ENCODE measurements at places on chromosomes 3 and 15.

- no peak for DNase-seq
Measured at GRCh38 chr3:56059731-56060130, 408.5 kb downstream of the ERC2 start.

- DNase-seq = peak; percentile 80
Measured at GRCh38 chr3:127002195-127003174, 19.6 kb downstream of the PLXNA1 start.

- peak; percentile 97 for DNase-seq
Measured at GRCh38 chr3:34012102-34012461, 213.7 kb downstream of the PDCD6IP start.

DNA sequence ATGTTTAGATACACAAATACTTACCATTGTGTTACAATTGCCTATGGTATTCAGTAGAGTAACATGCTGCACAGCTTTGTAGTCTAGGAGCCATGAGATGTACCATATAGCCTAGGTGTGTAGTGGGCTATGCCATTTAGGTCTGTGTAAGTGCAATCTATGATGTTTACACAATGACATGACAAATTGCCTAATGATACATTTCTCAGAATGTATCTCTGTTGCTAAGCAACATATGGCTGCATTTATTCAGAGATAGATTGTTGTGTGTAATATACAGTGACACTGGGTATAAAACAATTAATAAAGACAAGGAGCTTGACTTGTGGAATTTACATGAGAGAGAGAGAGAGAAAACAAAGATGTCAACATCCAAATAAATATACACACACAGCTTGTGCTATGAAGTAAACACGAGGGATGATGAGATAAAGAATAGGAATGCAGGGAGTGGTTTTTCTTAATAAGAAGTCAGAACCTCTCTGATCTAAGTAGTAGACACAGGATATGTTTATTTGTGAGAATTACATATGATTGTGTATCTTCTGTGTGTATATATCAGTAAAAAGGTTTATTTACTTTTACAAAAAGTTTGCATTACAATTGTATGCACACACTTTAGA lies 110.0 kb downstream of the KCNAB1 start:
- no peak for DNase-seq

DNA sequence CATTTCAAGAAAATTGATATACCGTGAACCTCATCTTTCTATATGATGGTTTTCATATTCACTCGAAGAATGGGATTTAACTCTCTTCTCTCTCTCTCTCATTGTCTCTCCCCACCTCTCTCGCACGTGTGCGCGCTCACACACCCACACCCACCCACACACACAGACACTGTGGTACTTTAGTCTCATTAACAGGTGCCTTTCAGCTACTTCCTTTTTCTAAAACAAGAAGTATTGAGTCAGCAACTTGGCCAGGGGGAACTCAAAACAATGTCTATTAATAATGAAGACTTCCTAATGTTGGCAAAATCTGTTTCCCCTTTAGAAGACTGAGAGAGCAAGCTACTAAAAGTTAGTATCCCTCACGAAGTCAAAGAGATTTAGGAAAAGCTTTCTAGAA lies 150.7 kb downstream of the TMCO5A start:
- DNase-seq = no peak

- no peak for DNase-seq
Measured at GRCh38 chr3:56484122-56484521, 15.9 kb upstream of the ERC2 start.

DNA sequence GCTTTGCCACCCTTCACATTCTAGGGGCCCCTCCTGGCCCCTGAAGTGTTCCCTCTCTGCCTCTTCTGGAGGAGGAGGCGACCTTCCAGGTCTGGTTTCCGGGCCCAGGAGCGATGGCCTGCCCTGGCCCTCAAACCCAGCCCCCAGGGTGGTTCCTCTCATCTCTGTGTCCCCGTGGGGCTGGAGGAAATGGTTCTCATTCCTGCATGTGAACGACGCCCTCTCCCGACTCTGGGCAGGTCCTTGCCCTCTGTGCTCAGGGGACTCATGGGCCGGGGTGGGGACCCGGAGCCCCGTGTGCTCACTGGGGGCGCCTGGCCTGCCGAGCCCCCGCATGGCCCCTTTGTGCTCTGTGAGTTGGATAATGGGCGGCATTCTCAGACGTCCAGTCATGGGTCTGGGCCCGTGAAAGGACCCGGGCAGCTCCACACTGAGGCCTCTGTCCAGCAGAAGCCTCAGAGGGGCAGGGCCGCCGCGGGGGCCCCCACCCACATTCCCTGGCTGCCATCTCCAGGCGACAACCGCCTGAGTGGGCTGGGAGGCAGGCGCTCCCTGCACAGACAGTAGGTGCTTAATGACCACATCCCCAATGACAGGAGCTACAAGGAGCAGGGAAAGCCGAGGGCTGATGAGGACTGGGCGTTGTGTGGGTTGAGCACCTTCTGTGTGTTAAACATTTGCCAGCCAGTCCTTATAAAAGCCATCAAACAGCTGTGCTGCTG lies 5.5 kb upstream of the PLXND1 start:
- no peak for DNase-seq

DNA sequence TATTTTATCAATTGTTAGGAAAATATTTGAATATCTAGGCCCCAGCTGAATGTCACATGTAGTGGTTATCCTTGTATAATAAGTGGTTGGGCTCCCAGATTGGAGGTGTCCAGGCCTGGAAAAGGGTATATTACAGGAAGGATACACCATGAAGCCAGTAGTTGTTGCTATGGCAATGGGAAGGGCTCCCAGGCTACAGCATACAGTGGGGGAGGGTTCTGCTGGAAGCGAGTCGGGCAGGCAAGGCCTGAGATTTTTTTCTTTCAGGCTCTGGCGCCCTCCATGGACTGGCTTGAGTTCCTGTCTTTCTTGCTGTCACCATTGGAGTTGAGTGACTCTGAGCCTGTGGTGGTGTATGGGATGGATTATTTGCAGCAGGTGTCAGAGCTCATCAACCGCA lies 8.9 kb downstream of the ECE2 start:
- DNase-seq = peak; percentile 13

GRCh38 chr3:90062631-90063200 lies 955.3 kb downstream of the EPHA3 start:
- DNase-seq = no peak

- DNase-seq = no peak
Measured at GRCh38 chr3:16011376-16011775, 163.1 kb upstream of the GALNT15 start.

DNA sequence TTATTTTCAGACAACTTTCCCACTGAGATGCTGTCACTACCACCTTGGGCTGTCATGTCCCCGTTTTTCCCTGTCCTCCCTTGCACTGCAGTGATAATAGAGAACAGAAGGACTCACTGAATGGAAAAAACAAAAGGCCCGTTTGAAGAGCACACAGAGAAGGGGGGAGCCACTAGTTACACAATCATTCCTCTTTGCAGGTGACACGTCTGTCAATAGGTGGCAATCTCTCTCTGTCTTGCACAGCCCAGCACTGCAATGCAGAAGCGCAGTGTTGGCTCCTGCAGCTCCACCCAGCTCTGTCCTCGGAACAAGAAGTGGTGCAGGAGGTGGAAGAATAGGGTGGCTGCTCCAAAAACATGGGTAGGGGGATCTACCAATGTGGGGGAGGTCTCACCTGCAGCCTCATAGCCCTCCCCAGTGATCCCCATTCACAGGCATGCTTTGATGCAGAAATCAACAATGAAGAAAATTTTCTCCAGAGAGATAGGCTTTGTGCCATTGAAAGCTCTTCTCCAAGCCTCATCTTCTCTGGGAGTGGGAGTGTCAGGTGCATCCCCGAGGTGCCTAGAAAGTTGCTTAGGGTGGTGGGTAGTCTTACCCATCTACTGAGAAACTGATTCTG lies 31.8 kb downstream of the FSTL1 start:
- no peak for DNase-seq

DNA sequence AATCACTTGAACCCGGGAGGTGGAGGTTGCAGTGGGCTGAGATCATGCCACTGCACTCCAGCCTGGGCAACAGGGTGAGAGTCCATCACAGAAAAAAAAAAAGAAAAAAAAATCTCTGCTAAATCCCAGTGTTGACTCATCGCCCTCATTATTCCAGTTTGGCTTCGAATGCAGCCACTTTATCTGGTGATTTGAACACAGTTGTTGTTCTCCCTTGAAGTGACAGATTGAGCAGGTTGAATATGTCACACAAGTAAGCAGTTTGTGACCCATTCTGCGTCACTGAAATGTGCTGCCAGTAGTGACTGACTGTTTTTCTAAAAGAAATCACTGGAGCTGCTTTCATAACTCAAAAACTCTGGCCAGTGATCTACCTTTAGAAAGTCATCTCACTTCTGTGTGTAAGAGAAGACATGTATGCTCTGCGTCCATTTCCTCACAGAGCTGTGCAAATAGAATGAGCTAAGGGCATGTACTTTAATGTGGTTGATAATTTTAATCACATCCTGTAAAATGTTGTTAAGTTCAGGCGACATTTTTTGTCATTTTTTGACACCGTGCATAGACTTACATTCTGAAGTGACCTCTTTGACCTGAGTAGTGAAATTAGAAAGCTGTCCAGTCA lies 12.5 kb downstream of the DOCK3 start:
- DNase-seq = no peak

DNA sequence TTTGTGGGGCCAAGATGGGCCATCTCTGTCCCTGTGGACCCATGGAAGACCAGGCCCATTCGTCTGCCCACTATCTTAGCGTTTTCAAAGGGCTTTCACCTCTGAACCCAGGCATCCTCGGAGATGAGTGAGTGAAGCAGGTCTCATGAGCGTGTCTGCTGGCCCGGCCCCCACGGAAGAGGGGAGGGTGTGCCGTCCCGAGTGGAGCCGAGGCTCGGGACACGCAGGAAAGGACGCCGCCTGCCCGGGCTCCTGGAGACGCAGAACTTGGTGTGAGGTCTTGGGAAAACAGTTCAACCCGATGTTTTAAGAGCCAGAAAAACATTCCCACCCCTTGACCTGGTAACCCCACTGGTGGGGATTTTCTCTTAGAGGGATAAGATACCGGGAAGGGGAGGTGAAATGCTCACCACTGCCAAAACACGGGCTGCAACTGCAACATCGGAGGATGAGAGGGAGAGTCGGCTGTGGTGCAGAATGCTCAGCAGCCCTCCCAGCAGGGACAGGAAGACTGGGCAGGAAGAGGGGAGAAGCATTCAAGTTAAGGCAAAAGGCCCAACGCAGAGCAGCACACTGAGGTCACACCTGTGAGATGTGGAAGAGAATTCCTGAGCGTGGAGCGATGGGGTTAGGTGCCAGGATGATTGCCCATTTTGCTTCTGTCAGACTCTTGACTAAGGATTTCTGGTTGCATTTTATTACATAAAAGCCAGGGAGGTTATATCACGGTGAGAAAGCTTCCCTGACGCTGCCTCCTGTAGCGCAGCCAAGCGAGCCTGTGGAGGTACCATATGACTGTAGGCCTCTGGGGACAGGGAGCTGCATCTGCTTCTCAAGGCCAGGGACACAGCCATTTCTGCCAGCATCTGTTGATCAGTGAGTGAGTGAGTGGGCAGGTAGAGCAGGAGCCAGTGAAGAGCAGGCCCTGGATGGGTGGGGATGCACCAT lies 14.1 kb upstream of the STAB1 start:
- DNase-seq = no peak

GRCh38 chr3:184455991-184456390 lies 76.1 kb downstream of the CHRD start:
- no peak for DNase-seq

DNA sequence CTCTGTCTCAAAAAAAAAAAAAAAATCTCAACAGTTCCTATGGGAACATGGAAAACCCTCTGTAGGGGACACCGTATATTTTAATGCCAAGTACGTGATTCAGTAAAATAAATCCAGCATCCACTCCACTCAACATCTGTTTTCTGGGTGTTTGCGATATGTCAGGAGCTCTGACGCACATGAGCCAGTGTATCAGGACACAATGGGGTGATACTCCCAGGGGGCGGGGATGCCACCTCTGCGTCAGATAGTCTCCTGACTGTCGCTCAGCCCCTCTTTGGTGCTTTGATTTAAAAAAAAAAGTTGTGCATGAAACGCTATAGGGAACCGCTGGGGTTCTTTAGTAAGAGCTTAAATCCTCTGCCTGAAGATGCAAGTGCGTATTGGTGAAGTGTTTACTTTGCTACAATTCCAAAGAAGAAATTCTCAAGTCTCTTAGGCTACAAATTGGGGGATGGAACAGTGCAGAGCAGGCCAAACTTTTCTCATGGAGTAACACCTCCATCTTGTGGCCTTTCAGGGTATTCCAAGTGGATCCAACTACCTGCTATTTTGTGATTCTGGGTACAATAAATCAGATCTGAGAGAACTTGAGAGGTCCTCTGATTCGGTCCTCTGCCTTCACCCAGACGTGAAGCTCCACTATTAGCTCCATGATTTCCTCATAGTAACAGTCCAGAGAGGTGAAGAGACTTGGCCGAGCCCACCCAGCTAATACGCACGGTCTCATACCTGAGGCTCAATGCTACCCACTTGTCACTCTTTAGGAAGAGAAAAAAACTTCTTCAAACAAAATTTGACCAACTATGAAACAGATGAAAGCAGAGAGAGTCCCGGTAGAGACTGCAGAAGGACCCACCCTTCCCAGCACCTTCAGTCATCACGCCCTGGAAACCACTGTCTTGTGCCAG lies 9.3 kb upstream of the NR2E3 start:
- DNase-seq = peak; percentile 53

DNA sequence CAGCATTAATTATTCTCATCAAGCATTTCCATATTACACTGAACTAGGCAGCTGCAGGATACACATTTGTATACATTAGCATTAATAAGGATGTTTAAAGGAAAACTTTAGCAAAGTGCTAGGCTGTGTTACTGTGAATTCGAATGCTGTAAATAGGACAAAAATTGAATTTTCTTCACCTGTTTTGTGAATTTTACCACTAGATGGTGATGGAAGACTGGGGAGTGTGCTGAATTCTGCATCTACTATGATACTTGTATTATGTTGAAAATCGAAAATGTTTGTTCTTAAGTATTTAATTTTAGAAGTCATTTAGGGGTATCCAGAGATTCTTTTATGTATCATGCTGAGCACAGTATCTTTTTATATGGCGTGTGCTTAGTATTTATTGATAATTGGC lies 12.3 kb upstream of the P2RY14 start:
- no peak for DNase-seq

DNA sequence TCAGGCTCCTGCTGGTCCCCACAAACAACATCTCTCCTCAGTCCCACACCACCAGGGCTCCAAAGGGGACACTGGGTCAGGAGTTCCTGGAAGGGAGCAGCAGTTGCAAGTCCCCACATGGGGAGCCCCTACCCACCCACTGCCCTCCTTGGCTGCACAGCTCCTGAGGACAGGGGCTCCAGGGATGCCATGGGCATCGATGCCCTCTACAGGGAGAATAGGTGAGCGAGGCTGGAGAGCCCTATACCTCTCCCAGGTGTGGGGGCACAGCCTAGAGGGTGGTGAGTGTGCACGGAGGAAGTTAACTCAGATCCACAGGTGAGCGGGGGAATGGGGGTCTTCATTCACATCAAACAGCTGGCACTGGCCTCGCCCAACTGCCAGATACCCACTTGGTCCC lies 141.2 kb upstream of the LINGO1 start:
- no peak for DNase-seq

GRCh38 chr3:131018970-131019369 lies 7.7 kb downstream of the ASTE1 start:
- DNase-seq = no peak

DNA sequence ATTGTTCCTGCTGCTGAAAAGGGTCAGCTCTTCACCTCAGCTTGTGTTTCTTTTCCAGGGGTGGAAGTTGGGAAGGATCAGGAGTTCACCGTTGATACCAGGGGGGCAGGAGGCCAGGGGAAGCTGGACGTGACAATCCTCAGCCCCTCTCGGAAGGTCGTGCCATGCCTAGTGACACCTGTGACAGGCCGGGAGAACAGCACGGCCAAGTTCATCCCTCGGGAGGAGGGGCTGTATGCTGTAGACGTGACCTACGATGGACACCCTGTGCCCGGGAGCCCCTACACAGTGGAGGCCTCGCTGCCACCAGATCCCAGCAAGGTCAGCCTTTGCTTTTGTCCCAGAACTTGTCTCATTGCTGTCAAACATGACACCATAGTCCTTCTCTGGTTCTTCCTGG lies 89.6 kb downstream of the DNASE1L3 start:
- no peak for DNase-seq

Measured in fibroblast of skin of left biceps (primary cell).